GM12878 (cell line): ENCODE measurements at places on chromosomes 7 and 10. TPM values are rescaled to one million over a fixed set of nuclear protein-coding genes. Genes with fewer than 3 reads are reported as not detected.
A peak's percentile ranks its signal among the peaks of the same experiment; 100 is the strongest.

Gene SH2B2
- 54.1 and 55.1 TPM in 2 replicates for total RNA-seq

Gene MUC3A
- total RNA-seq = 0.10 and 0.24 TPM in 2 replicates

Gene C10orf143
- total RNA-seq = 2.5 and 2.8 TPM in 2 replicates

Gene BMI1
- total RNA-seq = 29.1 and 29.4 TPM in 2 replicates

Gene LIPN
- not detected in 2 replicates for total RNA-seq

DNA sequence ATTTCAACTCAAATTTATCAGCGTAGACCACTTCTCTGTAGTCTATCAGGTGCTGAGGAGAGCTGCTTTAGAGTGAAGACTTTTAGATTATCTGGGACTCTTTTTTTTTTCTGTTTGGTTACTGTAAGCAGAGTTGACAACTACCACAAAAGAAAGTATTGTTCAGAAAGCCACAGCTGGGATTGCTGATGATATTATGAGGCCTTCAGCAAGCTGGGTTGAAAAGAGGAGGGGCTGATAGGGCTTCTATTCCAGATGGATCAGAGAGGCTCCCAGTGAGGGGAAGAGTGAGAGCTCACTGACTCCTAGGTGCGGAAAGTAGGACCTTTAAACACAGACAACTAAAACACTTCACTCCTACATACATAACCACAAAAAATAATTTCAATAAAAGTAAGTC, 188.5 kb upstream of the FERD3L start:
- DNase-seq = no peak
- H3K36me3 ChIP-seq = no peaks in the 10 kb centered on the region
- H3K4me1 ChIP-seq = no peaks in the 10 kb centered on the region
- H3K27me3 ChIP-seq = no peaks in the 10 kb centered on the region
- H3K27ac ChIP-seq = no peak overlapping the region

DNA sequence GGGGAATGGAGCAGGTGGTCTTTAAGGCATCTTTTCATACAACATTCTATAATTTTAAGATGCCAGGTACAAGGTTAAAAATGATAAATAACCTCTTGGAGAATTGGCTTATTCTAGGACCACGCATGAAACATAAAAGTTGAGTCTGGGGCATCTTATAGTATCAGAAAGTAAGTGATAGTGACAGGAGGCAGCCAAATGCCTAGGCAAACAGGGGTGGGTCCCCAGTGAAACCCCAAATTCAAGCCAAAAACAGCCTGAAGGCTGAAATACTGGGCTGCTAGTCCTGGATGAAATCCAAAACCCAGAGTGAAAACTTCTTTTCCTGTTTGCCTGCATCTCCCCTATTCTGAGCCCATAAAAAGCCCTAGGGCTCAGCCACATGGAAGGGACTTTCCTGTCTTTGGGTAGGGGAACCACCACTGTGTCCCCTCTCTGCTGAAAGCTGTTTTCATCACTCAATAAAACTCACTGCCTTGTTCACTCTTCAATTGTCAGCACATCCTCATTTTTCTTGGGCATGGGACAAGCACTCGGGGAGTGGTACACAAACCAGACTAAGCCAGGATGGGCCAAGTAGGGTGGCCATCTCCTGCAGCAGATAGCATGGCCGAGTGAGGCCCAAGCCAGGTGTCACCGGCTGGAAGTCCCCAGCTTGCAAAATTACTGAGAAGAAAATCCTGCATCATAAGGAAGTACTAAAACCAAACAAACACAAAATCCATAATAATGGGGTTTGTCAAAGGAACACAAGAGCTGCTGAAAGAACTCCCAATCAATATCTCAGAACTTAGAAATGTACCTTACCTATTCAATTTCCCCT, 241.6 kb upstream of the GALNT17 start:
- peak; percentile 11 for DNase-seq
- H3K36me3 ChIP-seq = no peaks in the 10 kb centered on the region
- no peak overlapping the region for H3K4me3 ChIP-seq
- peak overlapping the region; percentile 20; the same call in 1 of the 2 replicates for H3K27ac ChIP-seq

DNA sequence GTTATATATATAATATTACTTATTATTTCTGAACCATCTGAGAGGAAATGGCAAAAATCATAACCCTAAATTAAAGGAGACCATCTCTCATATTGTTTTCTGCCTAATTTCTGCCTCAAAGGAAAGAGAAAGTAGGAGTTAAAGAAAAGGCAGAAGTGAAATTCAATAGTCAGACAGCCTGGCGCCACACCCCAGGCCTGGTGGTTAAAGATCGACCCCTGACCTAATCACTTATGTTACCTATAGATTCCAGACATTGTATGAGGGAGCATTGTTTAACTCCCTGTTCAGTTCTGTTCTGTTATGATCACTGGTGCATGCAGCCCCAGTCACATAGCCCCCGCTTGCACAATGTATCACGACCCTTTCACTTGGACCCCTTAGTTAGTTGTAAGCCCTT, 24.9 kb upstream of the CHST3 start:
- H3K4me3 ChIP-seq = no peak overlapping the region
- H3K27ac ChIP-seq = no peak overlapping the region

DNA sequence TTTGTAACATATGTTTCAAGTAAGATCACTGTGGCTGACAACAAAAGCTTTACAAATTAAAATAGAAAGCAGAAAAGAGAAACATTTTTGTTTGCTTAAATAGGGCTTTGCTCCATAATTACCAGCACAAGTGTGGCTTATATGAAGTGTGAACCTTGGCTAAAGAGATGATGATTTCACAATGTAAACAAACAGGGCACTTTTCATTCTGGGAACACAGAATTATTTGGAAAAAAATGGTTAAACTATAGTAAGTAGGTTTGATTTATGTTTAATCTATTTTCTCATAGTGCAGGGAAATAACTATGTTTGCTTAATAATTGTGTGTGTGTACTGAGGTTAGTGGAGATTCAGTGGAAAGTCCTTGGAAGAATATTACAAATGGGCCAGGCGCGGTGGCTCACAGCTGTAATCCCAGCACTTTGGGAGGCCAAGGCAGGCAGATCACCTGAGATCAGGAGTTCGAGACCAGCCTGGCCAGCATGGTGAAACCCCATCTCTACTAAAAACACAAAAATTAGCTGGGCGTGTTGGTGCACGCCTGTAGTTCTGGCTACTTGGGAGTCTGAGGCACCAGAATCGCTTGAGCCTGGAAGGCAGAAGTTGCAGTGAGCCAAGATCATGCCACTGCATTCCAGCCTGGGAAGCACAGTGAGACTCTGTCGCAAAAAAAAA, 19.1 kb upstream of the OTUD1 start:
- no peak overlapping the region for H3K27ac ChIP-seq
- no peaks in the 10 kb centered on the region for H3K36me3 ChIP-seq
- peaks cover under 1% of the 10 kb centered on the region; the same call in 1 of the 2 replicates for H3K4me1 ChIP-seq
- no peaks in the 10 kb centered on the region; the same call in 1 of the 2 replicates for H3K27me3 ChIP-seq
